Activated T-helper 1 cell treated with anti-CD3 and anti-CD28 coated beads, Interleukin-2, amount 50 U/mL, for 16 hours (primary cell): ENCODE measurements at places on chromosomes 4 and X.

DNA sequence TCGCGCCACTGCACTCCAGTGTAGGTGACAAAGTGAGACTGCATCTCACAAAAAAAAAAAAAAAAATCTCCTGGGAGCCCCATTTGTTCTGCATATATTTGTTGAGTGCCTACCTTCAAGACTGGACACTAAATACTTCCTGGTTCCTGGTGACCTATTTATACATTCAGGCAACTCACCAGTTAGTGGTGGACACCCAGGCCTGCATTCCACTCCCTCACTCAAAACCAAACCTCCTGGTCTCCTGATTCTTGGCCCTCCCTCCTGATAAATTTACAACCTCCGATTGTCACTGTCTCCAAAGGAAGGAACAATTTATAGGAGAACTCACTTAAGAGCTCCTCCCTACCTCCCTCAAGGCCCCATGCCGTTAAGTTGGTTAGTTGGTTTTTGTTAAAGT is 3.1 kb downstream of the SYAP1 start:
- DNase-seq = no peak

- no peak for DNase-seq
Measured at GRCh38 chr4:73055241-73055897, 14.1 kb downstream of the COX18 start.

GRCh38 chrX:13257223-13258051 is 62.4 kb downstream of the ATXN3L start:
- DNase-seq = no peak

DNA sequence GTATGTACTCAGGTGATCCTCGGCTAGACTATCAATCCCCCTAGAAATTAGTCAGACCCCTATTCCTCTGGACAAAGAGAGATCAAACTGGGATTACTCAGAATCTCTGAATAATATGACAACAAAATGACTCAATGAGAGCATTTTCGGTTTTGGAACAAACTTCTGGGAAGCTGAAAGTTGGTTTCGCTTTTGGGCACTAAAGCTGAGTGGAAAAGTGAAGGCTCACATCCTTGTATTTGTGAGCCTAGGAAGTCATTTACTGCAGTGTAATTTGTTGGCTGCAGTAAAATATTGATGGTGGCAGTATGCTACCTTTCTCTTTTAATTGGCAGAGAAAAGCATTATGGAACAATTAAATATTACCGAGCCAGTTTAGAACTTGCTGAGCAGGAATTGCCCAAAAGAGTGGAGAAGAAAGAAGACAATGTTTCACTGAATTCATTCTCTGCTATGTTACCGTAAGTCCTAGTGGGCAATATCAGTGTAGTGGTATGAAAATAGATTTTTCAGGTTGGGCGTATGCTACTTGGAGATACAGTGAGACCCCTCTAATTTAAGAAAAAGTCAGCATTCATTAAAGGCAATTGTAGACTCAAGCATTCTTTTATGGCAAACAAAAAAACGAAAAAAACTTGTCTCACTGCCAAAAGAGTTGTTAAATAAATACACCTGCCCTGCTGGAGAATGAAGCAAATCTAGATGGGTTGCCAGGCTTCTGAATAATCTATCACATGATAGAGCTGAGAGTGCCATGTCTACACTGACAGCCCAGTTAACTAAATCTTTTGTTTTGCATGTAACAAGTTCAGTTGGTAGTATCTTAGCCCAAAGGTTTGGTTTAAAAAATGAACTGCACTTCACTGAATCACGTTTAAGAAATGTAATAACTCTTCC is 69.6 kb downstream of the AGTR2 start:
- DNase-seq = no peak

DNA sequence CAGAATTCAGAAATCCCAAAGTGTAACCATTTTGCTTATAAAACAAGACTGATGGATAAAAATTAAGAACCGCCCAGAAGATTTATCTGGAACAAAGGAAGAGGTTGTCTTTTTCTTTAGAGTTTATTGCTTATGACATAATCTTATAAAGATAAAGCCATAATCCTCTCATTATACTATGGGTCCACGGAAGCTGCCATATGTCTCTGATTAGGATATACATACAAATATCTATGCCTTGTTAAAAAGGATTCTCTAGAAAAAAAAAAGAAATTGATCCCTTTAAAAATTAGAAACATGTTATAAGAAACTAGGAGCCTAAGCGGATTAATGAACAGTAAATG is 70.5 kb downstream of the RELL1 start:
- DNase-seq = no peak

DNA sequence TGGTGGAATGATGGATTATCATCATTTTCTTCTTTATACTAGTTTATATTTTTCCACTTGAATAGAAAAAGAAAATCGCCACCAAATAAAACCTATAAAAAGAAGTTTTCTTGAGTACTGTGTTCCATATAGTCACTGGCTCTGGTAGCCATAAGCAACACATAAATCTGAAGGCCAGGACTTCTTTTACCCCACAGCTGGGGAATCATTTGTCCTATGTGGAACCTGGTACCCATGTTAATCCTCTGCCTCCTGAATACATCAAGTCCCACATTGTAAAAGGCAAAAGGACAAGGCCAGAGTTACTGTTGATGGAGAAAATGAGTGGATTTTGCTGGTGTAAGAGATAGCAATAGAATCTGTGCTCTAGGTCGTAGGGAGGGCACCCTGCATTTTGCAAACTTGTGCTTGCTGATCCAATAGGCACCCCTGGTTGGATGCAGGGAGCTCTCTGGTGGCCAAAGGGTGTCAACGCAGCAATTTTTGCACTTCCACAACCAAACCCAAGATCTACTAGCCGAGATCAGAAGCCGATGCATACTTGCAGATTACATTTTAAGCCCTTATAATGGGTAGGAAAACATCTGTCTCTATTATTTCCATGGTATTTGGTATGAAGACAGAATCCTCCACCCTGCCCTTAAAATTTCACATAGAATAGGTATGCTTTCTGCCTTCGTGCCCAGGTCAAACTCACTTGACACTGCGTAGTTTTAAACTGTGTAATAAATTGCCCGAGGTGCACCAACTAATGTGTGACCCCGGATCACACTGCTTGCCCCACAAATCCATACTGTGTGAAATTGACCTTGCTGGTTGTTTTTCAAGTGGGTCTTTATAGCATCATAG is 146.2 kb upstream of the SCML1 start:
- no peak for DNase-seq

DNA sequence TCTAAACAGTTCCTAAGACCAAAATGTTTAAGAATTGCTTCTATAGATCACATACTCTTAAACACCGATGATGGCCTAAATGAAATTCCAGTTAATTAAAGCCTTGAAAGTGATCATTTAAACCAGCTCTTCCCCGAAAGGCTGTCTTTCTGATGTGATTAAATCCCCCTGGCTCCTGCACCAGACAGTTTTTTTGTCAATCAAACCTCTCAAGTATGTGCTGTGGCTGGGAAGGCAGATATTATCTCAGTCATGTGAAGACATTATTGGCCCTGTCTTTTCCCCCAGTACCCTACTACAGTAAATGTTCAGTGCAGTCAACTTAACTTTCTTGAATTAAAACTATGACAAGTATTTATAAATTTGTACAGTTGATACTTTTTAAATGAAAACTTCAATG is 121.0 kb upstream of the MYOZ2 start:
- DNase-seq = no peak

DNA sequence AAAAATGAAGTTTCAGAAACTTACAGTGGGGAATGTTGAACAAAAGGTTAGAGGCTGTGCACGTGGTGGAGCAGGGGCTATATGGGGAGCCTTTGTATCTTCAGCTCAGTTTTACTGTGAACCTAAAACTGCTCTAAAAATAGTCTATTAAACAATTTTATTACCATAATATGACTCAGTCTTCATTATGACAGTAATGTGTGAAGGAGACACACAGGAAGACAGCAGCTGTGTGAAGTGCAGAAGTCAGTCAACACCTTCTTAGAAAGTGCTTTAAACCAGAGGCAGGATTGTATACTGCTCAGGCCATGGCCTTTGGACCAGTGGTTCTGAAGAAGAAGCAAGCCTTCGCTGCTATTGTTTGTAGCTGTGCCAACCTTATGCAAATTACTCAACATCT is 89.7 kb downstream of the ARHGAP10 start:
- DNase-seq = no peak

GRCh38 chr4:147633113-147633512 is 15.9 kb downstream of the TMEM184C start:
- DNase-seq = no peak

DNA sequence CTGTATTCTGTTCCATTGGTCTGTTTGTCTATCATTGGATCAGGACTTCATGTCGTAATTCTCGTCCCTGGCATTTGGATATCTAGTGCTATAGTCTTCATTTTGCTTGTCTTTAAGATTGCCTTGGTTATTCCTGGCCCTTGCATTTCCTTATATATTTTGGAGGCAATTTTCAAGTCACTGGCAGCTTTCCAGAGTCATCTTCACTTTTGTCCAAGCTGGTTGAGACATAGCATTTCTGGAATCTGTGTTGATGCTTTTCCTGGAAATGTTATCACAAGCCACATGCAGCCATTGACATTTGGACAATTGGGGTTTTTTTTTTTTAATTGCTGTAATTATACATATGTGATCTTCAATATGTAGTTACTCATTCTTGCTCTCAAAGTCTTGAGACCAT is 45.2 kb upstream of the HGFAC start:
- no peak for DNase-seq

DNA sequence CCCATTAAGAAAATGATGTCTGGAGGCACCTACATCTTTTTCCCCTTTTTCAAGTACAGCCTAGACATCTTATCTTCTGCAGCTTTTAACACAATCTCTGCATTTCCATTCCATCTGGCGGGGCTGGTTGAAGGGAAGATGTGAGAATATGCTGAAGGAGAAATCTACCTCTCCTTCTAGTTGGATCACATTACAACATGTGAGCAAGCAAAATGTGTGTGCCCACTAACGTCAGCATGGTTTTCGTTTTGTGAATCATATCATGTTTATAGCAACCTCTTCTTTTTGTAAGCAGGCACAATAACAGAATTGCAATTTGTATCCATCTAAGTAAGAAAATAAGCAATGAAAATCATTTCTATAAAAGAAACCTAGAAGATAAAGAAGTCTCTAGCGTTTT is 28.9 kb upstream of the MID1 start:
- no peak for DNase-seq

DNA sequence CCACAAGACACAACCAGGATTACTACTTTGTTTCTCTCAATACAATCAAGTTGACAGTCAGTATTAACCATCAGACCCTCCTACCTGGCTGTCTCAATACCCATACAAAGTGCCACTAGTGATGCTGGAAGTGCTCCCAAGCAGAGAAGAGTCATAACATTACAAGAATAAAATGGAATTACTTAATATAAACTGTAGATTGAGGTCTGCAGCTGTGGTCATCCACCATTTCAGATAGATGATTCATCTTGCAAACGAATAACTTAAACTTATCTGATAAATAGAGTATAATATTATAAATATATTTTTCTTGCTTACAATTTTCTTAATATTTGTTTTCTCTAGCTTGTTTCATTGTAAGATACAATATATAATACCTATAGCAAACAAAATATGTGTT is 1034.2 kb upstream of the PCDH10 start:
- DNase-seq = no peak

DNA sequence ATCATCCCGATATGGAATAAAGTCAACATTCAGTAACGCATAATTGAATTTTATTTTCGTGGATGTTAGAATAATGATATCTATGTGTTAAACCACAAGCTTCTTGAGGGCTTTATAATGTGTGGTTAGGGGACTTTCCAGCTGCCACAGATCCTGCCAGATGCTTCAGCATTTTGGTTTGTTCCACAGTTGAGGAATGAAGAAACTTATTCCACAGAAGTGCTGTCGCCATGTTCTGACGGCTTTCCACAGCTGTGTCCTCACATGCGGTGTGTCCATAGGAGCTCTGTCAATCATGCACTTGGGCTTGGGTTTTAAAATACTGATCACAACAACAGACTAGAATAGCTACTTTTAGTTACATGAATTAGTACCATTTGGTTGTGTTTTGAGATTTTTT is 411.9 kb downstream of the TRIML1 start:
- no peak for DNase-seq

DNA sequence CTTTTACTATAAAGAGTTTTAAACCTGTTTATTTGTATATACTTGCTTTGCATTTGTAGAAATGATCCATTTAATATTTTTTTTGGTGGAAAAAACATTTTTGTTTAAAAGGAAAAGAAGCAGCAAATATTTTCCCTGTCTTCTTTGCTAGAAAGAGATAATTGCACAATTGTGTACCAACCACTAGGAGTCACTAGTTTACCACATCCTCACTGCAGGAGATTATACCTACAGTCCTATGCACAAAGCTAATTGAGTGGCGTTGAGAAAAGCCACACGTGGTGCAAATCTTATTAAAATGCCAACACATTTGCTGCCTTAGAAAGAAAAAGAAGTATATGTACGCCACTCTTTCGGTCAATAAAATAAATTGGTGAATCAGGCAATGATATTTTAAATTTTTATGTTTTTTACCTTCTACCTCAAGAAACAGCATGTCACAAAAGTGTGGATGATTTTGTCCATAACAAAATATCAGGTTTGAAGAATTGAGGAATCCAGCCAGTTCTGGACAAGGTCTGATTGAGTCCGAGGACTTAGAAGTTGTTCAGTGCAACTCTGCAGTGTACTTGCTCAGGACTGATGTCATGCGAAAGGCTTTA is 102.9 kb downstream of the GRXCR1 start:
- DNase-seq = no peak

GRCh38 chrX:102085706-102086105 is 39.8 kb upstream of the TCEAL2 start:
- no peak for DNase-seq

DNA sequence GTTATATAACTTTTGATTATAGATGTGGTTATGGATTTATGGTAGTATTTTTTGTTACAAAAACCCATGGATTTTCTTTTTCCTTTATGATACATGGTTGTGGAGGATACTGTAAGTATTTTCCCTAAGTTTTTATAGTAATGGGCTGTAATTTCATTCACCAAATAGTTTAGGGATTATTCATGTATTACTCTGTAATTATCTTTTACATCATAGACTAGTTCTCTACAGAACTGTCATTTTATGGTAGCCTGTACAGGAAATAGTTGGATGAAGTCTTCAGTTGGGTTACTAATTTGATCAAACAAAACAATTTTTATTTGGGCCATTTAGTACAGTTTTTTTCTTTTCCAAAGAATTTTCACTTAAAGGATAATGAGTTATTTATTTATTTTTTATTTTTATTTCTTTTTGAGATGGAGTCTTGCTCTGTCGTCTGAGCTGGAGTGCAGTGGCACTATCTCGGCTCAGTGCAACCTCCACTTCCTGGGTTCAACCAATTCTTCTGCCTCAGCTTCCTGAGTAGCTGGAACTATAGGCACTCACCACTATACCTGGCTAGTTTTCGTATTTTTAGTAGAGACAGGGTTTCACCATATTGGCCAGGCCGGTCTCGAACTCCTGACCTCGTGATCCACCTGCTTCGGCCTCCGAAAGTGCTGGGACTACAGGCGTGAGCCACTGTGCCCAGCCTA is 42.1 kb downstream of the RBPJ start:
- no peak for DNase-seq

- DNase-seq = no peak
Measured at GRCh38 chr4:147794787-147795413, 63.0 kb downstream of the ARHGAP10 start.

DNA sequence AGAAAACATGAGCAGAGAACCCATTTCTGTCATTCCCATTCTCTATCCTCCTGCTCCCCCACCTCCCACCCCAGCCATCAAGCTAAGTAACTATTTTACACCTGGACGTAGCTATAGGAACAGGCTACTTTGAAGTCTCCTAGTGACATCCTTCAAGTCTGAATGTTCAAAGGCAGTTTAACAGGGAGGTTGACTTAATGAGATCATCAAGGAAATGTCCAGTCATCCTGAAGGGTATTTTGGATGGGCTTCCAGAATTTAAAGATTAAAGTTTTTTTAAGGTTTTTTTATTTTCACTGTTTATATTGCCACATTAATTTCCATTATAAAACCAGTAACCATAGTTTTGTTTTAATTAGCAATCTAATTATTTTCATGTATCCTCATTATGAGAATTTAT is 41.1 kb downstream of the HPF1 start:
- no peak for DNase-seq
